ENCODE measurements at places on chromosomes 16 and 17.
A peak's percentile ranks its signal among the peaks of the same experiment; 100 is the strongest.

DNA sequence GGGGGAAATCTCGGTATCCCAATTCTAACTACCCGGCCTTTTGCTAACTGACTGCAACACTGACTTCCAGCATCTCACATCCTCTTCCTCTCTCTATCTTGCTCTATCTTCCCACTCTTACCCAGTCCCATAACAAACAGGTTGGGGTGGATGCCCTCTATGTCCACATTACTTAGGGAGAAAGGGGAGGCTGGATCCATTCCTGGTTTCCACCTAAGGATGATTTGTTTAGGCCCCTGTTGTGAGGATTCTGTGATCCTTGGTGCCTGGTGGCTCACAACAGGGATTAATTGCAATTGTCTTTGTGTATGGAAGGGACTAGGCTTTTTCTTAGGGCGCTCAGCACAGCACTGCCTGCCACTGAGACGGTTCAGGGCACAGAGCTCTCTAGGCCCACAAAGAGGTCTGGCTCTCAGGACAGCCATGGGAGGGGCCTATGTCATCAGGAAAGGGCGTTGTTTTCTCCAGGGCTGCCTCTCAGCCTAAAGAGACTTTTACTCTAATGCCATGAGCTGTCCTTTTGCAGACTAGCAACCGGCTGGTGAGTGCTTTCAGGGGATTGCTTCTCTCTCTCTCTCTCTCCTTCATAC is 612.1 kb upstream of the SALL1 start:
- DNase-seq: no peak

DNA sequence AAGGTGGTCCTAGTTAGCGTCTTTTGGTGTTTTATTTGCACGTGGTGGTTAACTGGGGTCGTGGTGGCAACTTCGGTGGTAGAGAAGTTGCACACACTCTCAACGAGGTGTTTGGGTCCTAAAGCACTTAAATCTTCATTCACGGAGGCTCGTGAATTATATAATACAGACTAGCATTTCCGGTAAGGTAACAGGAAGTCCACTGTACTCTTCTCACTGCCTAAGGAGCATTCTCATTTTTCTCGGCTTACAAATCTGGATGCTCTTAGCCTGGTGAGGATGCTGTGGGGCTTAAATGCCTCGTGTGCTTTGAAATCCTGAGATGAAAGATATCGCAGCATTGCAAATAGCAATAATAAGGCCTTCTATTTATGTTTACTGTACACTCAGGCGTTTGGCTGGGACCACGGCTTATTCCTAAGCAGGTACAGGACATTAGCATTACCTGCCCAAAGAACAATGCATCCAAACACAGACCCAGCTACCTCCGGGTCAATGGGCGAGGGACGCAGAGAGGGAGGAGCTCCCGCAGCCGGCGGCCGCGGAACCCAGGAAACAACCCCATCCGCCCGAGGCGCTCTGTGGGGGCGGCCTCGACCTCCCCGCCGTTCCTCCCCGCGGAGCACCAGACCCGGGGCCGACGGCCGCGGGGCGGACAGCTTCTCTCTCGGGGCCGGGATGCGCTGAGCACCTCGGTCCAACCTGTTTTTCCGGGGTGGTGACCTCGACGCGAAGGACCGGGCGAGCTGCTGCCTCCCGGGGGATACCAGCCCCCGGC is 856 bp downstream of the DNAJA2 start:
- peak; percentile 13 for DNase-seq

- DNase-seq: no peak
Observed at GRCh38 chr17:73210002-73210678, 17.3 kb downstream of the COG1 start.

- no peak for DNase-seq
Observed at GRCh38 chr17:62666801-62667591, 39.5 kb downstream of the MRC2 start.

- no peak for DNase-seq
Observed at GRCh38 chr16:24135624-24136565, 120.2 kb upstream of the CACNG3 start.

DNA sequence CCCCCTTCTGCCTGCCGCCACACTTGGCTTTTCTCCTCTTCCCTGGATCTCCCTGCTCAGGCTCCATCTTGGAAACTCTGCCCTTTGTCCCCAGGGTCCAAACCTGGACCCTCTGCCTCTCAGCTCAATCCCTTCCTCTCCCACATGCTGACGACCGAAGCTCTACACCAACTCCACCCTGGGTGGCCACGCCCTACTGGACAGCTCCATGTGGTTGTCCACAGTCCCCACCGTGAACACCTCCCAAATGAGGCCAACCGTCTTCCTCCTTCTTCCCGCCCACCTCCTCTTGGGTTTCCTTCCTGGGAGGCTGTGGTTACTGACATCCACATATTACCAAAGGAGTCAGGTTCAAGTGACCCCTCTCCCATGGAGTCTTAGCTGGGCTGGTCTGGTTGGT is 22.6 kb upstream of the MLKL start:
- no peak for DNase-seq

DNA sequence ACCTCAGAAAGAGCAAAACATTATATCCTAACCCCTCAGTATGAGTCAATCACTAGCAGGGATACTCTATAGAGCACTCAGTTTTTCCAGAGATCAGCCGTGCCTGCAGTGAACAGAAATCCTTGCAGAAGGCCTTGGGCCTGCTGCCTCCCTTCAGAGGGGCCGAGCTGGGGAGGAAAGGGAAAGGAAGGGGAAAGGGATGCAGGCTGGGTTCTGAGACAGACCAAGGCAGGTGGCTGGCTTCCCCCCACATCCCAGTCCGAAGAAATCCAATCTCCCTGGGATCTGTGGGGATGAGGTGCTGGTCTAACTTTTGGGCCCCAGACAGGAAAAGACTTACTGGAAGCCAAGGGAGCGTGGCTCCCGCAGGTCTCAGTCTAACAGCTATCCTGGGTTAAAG is 25.3 kb downstream of the SRL start:
- DNase-seq: no peak

DNA sequence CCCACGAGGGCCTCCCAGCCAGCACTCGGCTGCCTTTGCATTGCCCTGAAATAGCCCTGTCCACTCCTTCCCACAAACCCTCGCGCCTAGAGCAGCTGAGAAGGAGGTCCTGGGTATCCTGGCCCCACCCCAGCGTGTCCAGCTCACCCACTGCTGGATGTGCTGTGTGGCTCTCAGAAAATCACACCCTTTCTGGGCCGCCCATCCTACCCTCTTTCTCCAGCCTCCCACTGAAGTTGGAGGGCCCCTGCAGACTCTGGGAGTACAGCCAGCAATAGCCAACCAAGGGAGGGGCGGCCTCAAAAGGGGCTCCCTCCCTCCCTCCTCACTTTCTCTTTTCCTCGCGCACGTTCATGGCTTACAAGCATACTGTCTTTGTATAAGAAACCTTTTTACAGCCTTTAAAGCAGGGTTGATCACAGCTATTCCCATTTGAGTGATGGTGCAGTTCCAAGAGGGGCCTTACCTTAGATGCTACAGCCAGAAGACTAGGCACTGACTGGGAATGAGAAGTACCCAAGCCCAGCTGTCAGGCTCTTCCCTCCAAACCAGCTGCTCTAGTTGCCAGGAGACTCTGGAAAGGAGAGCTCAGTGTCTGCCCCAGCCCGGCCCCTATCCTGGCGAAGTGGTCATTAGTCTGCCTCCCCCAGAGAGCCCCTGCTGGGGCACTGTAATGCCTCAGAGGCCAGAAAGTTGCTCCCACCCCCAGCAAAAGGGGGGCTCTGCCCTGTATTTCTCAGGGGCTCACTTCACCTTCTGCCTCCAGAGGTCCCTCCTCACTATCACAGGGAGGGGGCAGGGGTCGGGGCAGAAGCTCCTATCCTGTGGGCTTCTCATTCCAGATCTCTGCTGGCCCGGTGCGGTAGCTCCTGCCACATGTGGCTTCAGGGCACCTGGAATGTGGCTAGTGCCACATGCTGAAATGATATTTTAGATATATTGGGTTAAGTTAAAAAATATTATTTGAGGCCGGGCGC is 38.1 kb downstream of the DCAKD start:
- no peak for DNase-seq

- no peak for DNase-seq
Observed at GRCh38 chr17:79730769-79731483, at the start of gene ENPP7. Gene ENPP7 (plus strand): TSS chr17:79730943. CDS start chr17:79731140, 197 bp downstream.

DNA sequence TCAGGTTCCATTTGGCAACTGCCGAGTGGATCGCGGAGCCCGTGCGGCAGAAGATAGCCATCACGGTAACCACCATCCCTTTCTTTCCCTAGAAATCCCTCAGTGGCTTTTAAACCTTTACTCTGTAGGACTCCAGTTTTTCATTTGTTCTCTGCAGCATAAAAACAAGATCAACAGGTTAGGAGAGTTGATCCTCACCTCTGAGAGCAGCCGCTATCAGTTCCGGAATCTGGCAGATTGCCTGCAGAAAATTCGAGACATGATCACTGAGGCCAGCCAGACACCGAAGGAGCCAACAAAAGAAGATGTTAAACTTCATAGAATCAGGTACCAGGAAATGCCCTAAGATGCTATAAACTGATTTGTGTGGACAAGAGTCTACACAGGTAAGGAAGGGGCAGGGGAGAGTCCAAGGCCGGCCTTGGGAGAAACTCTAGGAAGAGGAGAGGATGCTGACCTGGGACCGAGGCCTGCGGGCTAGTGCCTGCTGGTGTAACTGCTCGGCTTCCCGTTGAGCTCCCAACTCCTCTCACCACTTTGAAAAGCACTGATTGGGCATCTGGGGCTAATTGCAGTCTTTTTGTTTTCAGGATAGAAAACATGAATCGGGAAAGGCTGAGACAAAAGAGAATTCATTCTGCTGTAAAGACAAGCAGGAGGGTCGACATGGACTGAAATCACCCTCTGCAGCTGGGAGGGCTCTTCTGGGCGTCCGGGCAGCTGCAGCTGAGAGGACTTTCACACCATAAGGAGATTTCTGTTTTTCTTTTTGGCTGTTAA is 8.1 kb downstream of the MRPL58 start:
- DNase-seq: no peak

GRCh38 chr17:57257895-57258851 is 1.9 kb downstream of the MSI2 start:
- DNase-seq: no peak

DNA sequence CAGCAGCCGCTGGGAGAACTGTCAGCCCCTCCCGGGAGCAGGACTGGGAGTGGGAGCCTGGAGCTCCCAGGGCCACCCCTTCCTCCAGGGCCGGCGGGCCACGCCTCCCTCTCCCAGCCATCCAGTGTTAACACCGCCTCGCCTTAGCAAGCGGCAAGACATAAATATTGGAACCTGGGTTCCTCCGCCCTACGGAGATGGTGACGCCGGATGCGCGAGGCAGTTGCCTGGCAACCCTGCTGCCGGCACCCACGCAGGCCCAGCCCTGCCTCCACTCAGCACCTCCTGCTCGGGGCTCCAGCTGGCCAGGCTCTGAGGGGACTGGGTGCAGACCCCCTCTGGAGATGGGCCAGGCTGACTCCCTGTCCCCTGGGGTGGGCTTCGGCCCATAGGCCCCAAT is 27.4 kb upstream of the CACNA1H start:
- peak; percentile 17 for DNase-seq

DNA sequence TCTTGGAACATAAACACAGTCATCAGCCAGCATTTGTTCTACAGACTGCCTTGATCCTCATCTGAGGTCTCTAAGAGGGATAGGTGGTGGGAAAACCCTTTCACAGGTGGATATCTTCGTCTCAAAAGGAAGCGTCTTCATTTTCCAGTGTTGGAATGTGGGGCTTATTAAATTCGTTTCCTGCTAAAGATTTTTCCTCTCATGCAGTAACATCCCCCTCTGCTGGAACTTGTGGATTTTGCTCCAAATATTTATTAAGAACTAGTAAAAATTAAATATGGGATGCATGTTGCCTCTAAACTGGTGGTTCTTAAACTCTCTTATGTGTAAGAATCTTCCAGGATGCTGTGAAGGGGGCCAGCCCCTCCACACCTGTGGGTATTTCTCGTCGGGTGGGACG is 20.1 kb upstream of the MLYCD start:
- no peak for DNase-seq

DNA sequence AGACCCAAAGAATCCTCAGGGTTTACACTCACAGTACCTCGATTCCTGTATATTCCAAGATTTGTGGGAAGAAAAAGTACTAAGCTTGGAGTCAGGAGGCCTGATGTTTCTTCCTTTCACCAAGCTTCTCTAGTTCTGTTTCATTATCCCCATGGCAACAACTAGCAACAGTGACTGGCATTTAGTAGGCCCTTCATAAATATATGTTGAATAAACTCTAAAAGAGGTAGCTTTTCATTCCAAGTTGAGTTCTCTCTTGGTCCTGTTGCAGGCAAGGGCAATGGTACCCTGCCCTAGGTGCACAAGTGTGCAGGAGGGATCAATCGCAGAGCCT is 527 bp upstream of the UBE2Z start:
- no peak for DNase-seq

DNA sequence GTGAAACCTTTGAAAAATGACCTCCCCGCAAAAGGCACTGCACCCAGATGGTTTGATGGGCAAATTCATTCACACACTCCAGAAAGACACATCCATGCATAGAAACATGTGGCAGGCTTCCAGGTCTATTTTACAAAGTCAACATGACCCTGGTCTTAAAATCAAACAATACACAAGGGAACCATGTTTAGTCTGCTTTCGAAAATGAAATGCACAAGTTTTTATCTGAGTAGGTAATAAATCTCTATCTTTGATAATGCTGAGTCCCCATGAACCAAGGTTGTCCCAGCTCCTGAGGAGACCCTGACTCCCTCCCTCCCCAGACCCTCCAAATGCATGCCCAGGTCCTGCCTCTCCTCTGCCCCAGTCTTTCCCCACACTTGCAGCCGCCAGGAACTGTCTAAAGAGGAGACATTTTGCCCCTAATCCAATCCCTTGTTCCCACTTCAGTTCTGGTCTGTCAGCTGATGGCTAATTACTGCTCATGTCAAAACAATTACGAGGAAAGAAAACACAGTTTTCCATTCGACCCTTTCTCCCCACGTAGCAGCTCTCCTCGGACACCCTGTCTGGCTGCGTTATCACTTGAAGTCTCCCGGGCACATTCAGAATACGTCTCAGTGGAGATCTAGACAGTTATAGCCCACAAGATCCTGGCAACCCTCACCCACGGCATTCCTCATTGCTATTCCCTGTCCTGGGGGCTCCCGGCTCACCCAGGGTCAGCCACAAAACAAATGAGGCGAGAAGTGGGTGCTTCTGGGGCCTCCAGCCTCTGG is 68.8 kb upstream of the RCVRN start:
- DNase-seq: no peak

- no peak for DNase-seq
Observed at GRCh38 chr16:8096211-8096610, 494.1 kb downstream of the TMEM114 start.

DNA sequence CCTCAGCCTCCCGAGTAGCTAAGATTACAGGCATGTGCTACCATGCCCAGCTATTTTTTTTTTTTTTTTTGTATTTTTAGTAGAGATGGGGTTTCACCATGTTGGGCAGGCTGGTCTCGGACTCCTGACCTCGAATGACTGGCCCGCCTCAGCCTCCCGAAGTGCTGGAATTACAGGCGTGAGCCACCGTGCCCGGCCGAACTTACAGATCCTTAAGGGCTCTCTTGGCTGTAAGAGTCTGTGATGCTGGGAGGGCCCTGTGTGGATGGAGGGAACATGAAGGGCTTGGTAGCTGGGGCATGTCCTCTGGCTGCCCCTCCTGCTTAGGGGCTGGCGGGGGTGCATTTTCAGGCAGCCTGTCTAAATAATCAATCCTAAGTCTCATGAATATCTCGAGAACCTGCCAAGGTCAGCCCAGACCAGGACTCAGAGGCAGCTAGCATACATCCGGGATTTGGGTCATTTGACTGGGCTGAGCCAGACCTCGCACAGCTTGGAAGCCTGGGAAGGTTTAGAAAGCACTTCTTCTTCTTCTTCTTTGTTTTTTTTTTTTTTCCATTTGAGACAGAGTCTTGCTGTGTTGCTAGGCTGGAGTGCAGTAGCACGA is 17.1 kb downstream of the SPNS3 start:
- DNase-seq: no peak
